ENCODE measurements at places on chromosomes 7 and 10.

GRCh38 chr7:95886501-95887090 is 114.2 kb downstream of the DYNC1I1 start:
- DNase-seq: no peak

DNA sequence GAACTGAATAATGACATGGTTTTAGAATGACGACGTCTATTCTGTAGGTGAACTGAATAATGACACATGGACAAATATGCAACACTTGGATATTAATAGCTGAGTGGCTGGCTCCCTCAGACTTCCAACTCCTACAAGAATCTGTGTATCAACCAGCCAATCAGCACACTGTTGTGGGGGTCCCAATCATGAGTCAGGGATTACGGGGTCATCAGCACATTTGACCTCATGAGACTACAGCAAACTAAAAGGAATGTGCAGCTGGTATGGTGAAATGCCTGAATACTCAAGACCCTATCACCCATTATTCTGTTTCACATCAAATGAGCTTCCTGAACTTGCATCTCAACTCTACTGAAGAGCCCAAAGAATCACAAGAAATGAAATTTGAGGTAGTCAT is 192.5 kb downstream of the ANK3 start:
- DNase-seq: no peak

- no peak for DNase-seq
These were observed 344.8 kb upstream of the FZD8 start for GRCh38 chr10:35986756-35987502.

- DNase-seq: no peak
These were observed 60.2 kb downstream of the WIPF3 start for GRCh38 chr7:29866490-29866930.

DNA sequence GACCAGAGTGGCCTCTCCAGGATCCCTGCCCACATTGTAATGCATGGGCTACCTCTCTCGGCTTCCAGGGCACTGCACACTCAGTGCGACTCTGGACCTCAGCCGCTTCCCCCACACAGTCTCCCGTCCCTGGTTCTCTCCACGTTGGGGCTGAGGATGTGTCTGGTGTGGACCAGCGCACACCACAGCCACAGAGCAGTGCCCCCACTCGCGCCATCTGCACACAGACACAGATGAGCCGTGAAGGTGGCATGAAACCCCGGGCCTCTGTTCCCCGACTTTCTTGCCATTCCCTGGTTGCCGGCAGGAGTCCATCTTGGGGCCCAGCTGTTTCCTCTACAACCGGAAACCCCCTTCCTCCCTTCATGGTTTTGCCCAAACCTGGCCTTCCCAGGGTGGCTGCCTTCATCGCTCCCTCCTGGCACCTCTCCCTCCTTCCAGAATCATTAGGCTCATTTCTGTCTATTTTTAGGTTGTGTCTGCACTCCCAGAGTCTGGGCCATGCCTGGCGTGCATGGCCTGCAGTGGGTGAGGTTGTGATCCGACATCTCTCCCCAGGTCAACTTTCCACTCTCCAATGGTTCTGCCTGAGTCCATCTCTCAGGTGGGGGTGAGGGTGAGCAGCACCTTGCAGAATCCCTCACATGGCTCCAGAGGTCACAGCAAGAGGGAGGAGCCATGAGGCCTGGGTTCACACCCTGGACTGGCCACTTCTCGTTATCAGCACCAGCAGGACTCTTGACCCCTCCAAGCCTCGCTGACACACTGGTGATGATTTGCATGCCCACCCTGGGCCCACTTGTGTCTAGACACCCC is 10.1 kb downstream of the RASGEF1A start:
- DNase-seq: no peak

GRCh38 chr7:30931161-30931928 is 19.7 kb downstream of the AQP1 start:
- no peak for DNase-seq

- no peak for DNase-seq
These were observed 14.6 kb downstream of the C10orf71 start for GRCh38 chr10:49313501-49314070.

GRCh38 chr7:134865001-134865845 is 85.8 kb downstream of the CALD1 start:
- no peak for DNase-seq

GRCh38 chr7:915291-916218 is 38.9 kb downstream of the ADAP1 start:
- no peak for DNase-seq

- DNase-seq: no peak
These were observed 678.3 kb upstream of the C7orf33 start for GRCh38 chr7:147912291-147912690.

GRCh38 chr7:36644625-36645422 is 79.5 kb downstream of the AOAH start:
- DNase-seq: no peak

DNA sequence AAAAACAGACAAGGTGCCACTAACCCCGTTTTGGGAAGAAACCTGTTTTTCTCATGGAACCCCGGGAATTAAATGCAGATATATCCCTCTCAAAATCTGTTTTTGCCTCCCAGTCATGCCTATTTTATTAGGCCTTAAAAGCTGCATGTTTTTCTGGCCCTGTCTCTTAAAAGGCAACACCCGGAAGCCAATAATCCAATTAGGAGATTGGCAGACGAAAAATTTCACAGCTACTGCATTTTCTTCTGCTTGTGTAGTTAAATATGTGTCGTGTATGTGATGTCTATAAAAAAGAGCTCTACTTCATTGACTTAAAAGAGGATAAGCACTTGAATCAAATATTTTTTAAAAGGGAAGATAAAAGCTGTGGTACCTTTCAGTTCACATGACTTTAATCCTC is 31.9 kb upstream of the OPTN start:
- no peak for DNase-seq

DNA sequence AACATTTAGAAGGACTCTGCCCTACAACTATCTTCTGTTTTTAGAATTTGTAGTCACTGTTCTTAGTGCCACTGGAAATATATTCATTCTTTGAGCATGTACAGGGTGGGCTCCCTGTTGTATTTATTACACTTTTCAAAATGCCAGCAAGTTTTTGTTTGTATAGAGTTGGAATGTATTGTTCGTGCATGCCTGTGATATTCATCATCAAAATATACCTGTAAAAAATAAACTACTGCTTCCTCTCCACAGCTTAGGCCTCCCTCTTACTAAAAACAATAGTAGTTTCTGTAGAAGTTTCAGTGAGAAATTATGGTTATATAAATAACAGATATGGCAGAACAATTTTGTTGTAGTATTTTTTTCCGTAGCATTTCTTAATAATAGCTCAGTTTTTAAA is 61.6 kb downstream of the NHLRC2 start:
- DNase-seq: no peak

DNA sequence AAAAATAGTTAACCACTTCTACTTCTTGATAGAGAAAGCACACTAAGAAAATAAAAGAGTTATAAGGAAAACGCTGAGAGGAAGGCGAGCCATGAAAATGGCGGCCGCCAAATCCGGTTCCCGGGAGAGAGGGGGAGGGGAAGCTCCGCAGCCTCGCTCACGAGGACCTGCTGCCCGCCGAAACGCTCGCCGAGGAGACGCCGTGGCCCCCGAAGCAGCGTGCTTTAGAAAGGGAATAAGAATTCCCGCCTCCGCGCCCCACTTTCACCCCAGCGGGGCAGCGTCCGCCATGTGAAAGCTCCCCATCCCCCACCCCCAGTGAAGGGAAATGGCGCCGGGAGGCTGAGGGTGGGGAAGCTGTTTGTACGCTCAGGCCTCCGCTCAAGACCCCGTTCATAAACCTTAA is 505 bp downstream of the HNRNPA2B1 start:
- DNase-seq: peak; percentile 59

DNA sequence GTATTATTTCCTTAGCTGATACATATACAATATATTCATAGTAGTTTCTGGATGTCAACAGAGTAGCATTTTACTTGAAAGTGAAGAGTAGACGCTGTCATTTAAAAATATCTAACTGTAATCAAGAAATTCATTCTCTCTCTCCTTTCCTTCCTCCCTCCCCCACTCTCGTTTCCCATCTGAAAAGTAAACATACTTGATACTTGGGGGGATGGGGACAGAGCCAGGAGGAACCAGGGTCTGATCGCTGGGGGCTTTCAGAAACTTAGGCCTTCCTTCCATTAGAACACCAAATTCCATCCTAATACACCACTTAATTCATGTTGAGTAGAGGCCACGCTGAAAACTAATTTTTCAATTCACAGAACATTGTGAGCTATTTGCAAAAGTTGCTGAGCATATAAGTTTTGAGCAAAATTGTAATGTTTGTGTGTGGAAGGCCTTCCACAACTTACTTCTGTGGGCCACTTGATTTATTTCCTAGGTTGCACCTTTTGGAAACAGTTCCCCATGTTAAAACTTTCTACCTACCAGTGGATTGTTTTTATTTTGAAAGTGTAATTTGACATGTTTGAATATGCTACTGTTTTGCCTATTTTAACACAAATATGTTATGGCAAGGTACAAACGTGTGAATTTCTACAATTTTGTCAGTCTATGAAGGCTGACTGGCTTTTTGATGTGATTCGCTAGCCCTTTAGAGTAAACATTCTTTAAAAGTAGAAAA is 35.2 kb downstream of the CNPY1 start:
- DNase-seq: no peak

- no peak for DNase-seq
These were observed 91.6 kb upstream of the COL1A2 start for GRCh38 chr7:94303118-94303517.

DNA sequence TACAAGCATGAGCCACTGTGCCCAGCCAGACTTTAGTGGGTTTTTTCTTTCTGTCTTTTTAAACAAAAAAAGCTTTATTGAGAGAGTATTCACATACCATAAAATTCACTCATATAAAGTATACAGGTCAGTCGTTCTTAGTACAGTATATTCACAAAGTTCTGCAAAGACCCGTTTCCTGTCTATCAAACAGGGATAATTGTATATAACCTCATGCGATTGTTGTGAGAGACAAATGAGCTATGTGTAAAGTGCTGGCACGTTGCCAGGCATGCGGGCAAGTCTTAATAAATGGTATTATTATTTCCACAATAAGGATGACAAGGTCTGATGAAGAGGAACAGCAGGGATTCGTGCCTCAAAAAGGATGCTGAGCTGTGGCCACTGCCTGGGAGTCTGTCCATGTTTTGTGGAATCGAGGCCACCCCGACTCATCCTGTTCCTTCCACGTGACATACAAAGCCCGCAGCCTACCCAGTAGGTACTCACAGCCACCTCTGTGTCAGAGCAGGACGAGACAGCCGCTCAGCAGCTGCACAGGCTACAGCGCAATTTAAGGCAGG is 51.6 kb downstream of the SMKR1 start:
- DNase-seq: peak; percentile 17

GRCh38 chr7:159034988-159035387 is 109.7 kb downstream of the VIPR2 start:
- DNase-seq: no peak

- no peak for DNase-seq
These were observed 115.5 kb downstream of the FOXP2 start for GRCh38 chr7:114530057-114530611.

DNA sequence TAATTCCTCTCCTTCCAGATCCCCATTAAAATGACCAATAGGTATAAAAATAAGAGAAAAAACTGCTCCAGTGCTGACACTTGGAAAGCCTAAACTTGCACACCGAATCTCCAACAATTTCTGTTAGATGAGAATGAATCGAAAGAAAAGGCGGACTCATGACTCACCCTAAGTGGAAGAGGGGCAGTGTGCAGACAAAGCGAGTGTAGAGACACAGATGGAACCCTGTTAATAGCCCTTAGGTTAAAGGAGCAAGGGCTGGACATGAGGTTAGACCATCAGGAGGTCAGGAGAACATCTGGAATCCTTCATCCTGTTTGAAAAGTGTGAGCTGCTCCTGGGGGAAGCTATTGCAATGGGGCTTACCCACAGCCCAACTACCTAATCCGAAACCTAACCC is 103.4 kb upstream of the GLI3 start:
- no peak for DNase-seq

DNA sequence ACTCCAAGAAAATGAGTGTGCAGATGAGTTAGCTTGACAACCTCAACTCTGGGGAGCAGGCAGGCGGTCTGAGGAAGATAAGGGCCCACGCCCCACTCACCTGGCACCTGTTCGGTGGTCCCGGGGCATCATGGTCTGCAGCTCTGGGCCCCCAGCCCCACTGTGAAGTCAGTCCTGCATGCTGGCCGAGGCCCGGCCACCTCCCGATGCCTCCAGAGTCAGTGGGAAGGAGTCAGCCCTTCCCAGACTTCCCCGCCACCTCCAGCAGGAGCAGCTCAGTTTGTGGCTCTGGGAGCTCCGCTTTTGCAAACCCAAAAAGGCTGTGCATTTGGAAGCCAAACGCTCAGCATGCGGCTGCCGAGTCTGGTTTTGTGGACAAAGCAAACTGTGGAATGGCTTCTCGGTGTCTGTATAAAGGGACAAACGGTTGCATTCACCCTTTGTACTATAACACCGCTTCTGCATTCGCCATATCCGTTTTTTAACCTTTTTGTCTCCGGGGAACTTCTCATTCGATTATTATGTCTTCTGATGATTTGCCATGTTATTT is 167.3 kb downstream of the CCDC3 start:
- DNase-seq: no peak

DNA sequence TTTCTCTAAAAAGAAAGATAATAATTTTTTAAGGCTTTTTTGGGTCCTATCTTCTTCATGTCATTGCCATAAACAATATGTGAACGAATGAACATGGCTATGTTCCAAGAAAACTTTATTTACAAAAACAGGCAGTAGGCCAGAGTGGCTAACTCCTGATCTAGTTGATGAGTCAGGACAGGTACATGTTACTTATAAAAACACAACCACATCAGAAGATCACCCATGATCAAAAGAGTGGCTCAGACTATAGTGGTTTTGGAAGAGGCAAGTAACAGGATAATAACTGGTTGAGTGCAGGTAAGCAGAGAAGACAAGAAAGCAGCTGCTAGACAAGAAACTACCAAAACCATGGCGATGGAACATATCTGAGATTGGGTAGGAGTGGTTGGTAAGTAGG is 468.7 kb downstream of the KCNMA1 start:
- DNase-seq: no peak

DNA sequence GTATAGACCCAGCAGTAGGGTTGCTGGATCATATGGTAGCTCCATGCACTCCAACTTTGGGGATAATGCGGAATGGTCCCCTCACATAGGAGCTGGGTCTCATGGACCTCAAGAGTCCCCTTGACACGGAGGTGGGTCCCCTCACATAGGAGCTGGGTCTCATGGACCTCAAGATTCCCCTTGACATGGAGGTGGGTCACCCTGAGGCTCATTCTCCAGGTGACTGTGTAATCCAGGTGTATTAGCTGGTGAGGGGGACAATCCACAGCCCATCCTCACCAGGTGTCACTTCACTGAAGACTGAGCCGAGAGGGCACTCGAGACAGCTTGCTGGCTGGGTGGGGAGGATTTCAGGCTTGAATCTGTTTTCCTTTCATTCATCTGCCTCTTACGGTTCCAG is 121.9 kb downstream of the PTPN20 start:
- no peak for DNase-seq

DNA sequence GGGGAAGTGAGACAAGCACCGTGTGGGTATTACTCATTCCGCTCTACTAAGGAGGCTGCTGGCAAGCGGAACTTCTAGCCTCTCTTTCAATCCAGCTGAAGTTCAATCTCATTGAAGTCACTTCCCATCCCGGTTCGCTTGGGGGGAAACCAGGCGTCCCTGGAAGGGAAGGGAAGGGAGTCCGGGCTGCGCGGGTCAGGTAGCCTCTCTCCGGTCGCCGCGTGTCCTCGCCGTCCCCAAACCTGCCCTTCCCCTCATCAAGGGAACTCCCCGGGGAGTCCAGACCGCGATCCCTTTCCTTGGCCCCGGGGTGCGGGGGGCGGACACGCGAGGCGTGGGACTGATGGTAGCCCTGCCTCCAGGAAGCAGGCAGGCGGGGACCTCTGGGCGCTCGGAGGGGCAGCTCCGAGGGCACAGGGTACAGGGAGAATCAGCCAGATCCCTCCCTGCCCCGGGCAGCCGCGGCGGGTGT is 598 bp upstream of the ZEB1 start:
- peak; percentile 60 for DNase-seq
